Stimulated activated CD4-positive, alpha-beta T cell treated with anti-CD3 and anti-CD28 coated beads, Interleukin-1b, Interleukin-23, amount 100 ng/mL, for 24 hours (primary cell): ENCODE measurements at places on chromosomes 4 and X.

- no peak for DNase-seq
Measured at GRCh38 chrX:96909291-96909690, 25.6 kb downstream of the RPA4 start.

DNA sequence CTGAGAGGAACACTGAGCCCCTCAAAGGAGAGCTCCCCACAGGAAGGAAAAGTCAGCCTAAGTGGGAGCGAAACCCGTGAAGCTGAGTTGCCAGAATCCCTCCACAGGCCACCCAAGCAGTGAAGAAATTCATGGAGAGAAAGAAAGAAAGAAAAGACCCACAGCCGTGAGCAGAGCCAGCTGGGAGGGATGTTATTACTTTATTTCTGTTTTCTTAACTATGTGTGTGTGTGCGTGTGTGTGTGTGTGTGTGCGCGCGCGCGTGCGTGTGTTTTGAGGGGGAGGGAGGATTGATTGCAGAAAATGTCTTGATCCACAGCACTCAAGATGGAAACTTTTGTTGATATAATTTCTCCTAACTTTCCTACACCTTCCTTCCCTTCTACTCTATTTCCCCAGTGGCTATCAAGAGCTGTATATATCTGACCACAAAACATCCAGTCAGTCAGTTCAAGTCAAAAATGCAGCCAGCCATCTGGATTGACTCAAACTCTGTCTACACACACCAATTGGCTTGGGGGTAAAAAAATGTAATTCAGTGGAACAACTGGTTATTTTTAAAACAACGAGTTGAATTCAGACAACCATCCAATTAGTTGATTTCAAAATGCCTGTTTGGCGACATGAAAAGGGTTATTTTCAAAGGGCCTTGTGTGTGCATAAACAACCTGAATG is 13.8 kb upstream of the GPC3 start:
- no peak for DNase-seq

DNA sequence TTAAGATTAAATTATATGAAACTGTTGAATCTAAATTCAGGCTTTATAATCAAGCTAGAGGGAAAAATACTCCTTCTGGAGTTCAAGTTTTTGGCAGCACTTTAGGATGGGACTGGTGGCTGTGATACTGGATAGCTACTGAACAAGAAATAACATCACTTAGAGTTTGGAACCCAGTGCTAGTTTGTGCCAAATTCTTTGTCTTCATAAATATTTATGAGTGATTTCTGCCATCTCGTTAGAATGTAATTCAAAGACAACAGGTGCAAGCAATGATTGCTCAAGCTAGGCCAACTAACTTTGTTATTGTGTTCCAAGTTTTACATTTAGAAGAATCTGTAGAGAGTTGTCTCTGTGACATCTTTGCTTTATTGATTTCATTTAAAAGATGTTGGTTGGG is 417.9 kb downstream of the FAT4 start:
- no peak for DNase-seq

- DNase-seq = no peak
Measured at GRCh38 chrX:131521824-131522223, 22.1 kb upstream of the OR13H1 start.

DNA sequence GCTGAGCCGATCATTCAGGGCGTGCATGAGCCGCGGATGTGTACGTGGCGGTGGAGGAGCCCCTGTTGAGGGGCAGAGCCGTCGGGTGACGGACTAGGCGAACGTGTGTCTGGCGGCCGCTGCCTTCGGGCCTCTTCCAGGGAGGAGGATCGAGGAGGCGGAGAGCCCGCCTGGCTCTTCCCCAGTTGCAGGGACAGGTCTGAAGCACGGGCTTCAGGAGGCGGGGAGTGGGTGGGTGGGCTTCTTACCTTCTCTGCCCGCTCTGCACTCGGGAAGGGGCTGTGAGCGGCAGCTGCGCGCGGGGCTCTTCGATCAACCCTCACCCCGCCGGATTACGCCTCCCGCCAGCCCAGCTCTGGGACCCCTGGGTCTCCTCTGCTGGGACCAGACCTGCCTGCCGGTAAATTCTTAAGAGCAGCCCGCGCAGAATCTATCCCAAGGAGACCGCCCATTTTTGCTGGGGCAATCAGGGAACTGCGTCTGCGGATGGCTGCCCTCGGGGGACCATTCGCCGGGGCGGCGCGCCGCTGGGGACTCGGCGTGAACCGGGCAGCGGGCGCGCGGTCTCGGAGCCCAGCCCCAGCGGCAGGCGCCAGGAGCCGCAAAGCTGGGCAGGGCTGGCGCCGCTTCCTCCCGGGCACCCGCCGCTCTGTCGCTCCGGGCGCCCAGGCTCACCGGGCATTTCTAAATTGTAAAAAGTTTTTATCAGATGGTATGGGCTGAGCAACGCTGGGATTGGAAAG is 4.9 kb downstream of the PLAC8 start:
- no peak for DNase-seq

DNA sequence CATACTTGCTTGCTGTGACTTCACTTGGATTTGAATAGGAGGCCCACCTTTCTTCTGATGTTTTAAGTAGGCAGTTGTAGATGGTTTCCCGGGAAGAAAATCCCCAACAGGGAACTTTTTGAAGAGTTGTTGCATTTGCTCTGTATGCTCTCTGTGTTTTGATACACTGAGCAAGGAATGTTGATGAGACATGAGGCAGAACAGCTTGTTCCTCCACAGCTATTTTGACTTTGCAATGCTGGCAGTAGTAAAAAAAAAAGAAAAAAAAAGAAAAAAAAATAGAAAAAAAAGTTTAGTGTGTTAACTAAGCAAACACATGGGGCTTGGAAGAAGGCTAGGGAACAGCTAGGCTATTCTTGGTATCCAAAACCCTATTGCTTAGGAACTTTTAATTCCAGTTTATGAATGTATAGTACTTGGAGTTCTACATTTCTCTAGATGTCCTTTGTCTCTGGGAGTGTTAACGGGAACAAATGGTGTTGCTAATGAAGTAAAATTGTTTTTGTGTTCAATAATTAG is 23.4 kb upstream of the PAQR3 start:
- DNase-seq = no peak

- no peak for DNase-seq
Measured at GRCh38 chr4:24013668-24014422, 124.0 kb upstream of the PPARGC1A start.

GRCh38 chr4:158965226-158965625 is 137.7 kb upstream of the RAPGEF2 start:
- DNase-seq = no peak

GRCh38 chr4:139789096-139789654 is 123.6 kb downstream of the MGST2 start:
- DNase-seq = no peak

GRCh38 chrX:104325213-104325585 is 70.5 kb upstream of the ESX1 start:
- DNase-seq = no peak

DNA sequence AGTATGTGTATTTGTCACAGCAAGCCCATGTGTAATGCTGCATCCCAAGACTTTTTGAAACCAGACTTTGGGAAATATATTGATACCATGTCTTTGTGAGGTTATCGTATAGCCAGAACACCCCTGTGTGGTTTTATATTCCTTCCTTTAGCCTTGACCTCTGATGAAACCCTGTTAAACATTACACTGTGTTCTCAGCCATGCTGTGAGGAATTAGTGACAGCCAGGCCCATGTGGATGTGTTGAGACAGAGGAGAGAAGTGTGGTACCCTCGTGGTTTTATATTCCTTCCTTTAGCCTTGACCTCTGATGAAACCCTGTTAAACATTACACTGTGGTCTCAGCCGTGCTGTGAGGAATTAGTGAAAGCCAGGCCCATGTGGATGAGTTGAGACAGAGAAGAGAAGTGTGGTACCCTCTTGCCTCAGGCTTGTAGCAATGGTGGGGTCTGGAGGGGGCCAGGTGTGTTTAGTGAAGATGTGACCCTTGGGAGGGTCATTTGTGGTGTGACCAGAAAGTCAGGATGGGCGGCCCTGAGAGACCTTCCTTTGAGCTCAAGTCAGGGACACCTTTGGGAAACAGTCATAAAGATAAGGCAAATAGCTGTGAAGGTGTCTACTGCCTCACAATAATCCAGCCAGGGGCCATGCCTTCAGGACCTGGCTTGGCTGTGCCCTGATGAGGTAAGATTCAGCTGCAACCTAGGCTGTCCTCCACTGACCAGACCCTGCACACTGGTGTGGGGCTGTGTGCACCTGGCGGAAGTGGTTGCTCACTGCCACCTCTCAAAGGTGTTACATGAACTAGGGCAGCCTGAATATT is 110.0 kb downstream of the IRF2 start:
- no peak for DNase-seq

- no peak for DNase-seq
Measured at GRCh38 chr4:150769845-150770244, 187.9 kb downstream of the MAB21L2 start.

DNA sequence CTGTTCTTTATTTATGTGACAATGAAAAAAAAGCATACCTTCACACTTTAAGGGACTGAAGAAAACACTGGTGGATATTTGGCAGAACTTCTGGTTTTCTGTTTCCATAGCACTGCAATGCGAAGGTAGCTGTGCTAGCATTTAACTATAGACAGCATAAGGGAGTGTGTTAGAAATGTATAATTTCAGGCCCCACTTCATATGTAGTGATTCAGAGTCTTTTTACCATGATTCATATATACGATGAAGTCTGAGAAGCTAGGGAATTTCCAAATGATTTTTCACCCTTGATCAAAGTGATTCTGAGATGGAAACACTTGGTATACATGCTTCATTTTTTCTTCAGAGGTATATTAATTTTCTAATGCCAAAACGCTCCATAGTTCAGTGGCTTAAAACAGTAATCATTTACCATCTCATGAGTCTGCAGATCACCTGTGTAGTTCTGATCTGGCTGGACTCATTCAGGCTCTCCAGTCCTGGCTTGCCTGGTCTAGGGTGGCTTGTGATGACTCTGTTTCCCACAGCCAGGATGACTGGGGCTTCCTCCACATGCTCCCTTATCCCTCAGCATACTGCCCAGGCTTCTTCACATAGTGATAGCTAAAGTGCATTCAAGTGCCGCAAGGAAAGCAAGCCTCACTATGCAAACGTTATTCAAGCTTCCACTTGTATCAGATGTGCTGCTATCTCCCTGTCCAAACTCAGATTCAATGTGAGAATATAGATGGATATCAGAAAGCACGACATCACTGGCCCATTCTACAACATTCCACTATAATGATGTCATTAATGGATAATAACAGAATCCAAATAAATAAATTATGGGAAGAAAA is 790.1 kb downstream of the TECRL start:
- DNase-seq = no peak

DNA sequence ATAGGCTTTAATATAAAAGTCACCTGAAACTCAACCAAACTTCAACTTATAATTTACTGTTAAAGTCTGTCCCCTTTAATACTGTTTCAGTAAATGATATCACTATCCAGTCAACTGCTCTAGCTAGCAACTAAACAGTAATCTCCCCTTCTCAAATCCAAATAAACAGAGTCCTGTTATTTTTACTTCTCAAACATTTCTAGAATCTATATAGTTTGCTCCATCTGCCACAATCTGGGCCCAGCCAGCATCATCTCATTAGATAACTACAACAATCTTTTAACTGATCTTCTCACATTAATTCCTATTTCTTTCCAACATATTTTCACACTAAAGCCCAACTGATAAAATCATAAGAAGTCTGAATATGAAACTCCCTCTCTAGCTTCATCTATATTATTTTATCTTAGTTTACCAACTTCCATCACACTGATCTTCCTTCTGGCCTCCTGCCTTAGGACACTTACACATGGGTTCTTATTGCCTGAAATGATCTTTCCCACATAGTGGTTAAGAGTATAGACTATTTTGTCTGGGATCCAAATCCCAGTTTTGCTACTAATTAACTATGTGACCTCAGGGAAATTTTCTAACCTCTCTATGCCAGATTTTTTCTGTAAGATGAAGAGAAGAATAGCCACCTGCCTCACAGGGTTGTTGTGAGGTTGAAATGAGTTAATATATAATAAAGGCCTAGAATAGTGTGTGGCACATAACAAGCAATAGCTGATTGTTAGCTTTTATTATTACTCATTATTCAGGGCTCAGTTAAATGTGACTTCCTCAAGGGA is 18.6 kb downstream of the TBCK start:
- DNase-seq = no peak

DNA sequence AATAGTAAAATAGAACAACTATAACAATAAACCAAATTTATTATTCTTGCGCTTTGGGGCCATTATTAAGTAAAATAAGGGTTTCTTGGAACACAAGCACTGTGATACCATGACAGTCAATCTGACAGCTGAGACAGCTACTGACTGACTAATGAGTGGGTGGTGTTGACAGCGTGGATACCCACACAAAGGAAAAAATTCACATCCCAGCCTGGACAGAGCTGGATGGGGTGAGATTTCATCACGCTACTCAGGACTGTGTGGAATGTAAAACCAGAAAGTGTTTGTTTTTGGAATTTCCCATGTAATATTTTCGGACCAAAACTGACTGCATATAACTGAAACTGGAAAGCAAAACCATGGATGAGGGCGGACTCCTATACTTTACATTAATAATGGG is 48.8 kb downstream of the IGFBP7 start:
- no peak for DNase-seq

- no peak for DNase-seq
Measured at GRCh38 chr4:3865986-3866812, 100.0 kb downstream of the ADRA2C start.

GRCh38 chr4:40833212-40833611 is 83.5 kb downstream of the NSUN7 start:
- no peak for DNase-seq

GRCh38 chr4:146235654-146236177 is 21.4 kb downstream of the REELD1 start:
- no peak for DNase-seq

- no peak for DNase-seq
Measured at GRCh38 chrX:12026481-12026880, 111.8 kb upstream of the FRMPD4 start.

DNA sequence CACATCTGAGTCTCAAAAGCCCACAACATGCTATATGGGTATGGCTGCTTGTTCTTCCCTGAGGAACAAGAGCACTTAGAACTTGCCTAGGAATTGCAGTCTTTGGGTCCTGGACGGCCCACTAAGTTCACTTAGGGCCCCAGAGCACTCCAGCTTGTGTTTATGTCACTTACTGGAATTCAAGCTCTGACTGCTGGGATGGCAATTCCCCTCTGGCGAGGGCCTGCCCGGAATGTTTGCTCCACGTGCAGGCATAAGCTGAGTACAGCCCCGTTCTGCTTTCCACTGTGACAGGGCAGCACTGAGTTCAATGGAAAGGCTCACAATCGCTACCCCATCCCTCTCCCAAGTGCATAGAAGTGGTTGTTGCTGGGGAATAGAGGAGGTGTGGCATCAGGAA is 25.9 kb upstream of the RASSF6 start:
- DNase-seq = no peak

GRCh38 chrX:70479922-70480659 is 35.5 kb downstream of the DLG3 start:
- DNase-seq = no peak
